Adipocyte (in vitro differentiated cells): ENCODE measurements at places on chromosomes 3 and 15.

GRCh38 chr3:42005401-42005800 is 43.5 kb upstream of the ULK4 start:
- DNase-seq: no peak

DNA sequence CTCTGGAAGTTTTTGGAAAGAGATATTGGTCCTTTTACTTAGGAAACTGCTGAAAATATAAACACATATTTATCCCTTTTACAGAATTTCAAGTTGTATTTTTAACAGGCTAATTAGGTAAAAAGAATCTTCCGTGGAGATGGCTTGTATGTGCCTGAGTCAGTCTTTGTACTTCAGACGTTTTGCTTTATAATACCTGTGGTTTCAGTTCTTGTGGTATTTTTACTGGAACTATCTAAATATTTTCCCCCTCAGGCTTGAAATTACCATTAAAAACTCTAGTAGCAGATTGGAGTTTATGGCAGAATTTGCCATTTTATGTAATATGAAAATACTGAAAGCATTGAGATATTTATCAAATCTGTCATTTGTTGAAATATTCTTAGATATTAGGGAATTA is 151.6 kb upstream of the CGNL1 start:
- peak; percentile 57 for DNase-seq

DNA sequence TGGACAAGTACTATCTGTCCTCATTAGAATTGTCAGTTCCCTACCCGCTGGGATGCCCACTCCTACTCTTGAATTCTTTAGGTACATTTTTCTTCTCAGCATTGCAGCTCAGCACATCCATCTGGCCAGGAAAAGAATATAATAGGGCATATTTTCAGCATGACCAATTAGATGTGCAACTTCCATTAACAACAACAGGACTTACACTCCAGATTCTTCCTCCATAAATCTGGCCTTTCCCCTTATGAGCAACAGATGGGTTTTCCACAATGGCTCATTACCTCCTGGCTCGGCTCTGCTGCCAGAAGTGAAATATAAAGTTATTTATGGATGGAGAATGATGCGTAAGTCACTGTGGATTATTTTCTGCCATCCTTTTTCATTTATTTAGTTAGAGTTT is 443.8 kb upstream of the TGFBR2 start:
- DNase-seq: peak; percentile 68

GRCh38 chr3:139439278-139439677 is 37.0 kb downstream of the RBP2 start:
- DNase-seq: no peak

DNA sequence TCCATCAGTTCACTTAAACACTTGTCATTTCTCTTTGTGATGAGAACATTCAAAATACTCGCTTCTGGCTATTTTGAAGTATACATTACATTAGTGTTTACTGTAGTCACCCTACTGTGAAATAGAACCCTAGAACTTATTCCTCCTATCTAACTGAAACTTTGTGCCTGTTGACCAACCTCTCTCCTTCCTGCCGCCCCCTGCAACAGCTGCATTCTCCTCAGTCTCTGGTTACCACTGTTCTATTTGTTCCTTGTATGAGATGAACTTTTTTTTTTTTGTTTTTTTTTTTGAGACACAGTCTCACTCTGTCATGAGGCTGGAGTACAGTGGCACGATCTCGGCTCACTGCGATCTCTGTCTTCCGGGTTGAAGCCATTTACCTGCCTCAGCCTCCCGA is 2.9 kb downstream of the RAD51 start:
- DNase-seq: no peak

DNA sequence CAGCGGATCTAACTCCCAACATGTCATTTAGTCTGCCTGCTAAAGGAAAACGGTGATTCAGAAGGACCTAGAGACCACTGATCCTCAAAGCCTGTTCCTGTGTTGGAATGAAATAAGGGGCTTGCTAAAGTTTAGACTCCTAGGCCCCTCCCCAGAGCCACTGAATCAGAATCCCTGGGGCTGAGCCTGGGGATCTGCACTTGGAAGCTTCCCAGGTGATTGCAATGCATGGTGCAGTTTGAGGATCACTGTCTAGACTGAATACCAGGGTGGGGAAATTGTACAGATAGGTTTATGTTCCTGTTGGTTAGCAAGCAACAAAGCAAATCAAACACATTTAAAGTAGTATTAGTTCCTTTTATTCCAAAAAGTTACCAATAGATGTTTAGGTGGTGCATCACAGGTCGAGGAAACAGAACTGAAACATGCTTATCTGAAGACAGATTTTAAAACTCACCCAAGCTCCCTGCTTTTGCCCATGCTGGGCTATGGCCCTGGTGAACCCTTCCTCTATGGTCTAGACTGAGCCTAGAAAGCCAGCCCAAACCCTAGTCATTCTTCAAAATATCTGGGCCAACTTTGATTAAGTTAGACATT is 29.6 kb upstream of the SPTBN5 start:
- DNase-seq: peak; percentile 55

GRCh38 chr3:193620650-193621049 is 27.6 kb downstream of the OPA1 start:
- DNase-seq: peak; percentile 44

DNA sequence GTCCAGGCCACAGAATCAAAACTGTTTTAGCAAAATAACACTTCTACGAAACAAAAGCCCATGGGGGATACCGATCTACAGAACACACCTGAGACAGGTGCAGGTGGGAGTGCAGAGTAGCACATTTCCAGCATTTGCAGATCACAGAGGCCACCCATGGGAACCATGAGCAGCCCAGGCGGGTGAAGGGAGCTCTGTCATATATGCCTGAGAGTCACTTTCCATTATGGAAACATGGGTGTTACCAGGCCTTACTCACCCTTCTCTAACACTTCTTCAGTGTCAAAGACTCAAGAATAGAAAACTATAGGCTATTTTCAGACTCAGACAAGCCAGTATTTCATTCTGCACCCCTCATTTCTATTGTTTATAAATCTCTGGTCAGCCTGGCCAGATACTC is 3.5 kb downstream of the PLA1A start:
- no peak for DNase-seq

- no peak for DNase-seq
These were observed 487.8 kb downstream of the FOXP1 start for GRCh38 chr3:71095511-71096291.

DNA sequence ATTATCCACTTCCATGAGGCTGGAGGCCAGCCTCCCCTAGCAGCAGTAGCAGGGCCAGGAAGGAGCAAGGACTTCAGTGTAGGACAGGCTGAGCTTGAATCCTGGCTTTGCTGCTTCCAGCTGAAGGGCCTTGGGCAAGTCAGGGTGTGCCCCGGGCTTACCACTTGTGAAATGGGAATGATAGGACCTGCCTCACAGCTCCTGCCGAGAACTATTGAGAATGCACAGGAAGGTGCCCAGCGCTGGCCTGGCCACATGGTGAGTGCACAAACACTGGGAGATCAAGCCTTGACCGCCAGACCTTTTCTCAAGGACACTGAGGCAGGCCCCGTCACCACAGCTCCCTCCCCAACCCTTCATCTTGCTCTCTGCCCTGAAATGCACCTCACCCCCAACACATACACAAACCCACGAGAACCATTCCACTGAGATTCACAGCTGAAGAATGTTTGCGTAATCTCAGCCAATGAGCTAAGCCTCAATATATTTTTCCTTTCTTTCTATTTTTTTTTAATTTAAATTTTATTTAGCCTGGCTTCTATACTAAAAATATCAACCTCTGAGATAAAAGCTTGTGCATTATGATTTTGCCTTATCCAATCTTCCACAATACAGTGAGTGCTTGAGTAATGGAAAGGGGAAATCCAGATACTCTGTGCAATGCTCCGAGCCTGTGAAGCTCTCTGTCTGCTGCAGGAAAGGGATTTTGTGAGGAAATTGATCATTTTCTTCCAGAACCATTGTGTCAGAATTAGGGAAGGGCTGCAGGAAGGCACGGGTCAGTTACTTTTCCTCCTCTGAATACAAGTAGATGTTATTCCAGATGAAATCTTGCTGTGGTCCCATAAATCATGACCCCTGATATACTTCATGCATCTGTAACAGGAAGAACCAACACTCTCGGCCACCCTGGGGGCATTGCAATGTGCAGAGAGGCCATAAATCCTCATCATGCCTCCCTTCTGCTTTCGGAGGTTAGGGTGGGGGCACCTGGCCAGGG is 193.9 kb downstream of the TLE3 start:
- peak; percentile 75 for DNase-seq

DNA sequence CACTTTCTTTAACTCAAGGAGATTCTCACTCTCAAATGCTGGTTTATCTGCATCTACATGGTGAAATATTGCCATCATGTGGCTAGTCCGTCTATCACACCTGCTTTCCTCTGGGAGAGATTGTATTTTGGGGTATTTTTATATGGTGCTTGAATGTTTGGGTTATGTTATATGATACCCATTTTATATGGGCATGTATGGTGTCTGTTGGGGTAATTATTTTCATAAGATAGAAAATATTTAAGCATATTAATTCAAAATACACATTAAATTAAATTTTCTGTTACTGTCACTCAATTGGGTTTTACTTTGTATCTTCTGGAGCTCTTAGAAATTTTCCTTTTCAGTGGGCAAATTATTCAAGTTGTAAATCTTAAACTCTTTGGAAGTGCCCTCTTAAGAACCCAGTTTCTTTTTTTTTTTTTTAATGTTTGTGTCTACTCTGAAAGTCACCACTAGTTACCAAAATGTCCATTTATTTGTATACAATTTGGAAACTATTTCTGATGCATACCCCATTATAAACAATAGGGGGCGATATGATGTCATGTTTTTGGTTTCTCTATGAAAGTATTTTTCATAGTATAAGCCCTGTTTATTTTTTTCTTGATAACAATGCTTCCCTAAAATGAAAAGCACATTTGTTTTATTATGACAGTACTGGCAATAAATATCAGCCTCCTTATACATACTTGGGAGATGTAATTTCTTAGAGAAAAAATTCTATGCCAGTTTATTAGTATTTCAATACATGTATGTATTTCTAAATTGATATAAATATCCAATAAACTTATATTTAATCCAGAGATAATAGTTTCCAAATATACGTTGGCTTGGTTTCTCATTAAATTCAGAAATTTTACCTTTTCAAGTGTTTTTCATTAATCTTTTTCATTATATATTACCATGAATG is 36.1 kb upstream of the PLSCR5 start:
- peak; percentile 78 for DNase-seq

- no peak for DNase-seq
These were observed 1.7 kb upstream of the GFM1 start for GRCh38 chr3:158642474-158643210.

- DNase-seq: no peak
These were observed 69.7 kb downstream of the PCOLCE2 start for GRCh38 chr3:142819179-142819578.

DNA sequence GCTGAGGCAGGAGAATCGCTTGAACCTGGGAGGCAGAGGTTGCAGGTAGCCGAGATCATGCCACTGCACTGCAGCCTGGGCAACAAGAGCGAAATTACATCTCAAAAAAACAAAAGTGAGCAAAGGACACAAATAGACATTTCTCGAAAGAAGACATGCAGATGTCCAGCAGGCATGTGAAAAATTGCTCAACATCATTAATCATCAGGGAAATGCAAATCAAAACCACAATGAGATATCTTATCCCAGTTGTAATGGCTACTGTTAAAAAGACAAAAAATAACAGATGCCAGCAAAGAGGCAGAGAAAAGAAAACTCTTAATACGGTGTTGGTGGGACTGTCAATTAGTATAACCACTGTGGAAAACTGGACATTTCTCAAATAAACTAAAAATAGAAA is 20.9 kb downstream of the ASB7 start:
- DNase-seq: no peak

DNA sequence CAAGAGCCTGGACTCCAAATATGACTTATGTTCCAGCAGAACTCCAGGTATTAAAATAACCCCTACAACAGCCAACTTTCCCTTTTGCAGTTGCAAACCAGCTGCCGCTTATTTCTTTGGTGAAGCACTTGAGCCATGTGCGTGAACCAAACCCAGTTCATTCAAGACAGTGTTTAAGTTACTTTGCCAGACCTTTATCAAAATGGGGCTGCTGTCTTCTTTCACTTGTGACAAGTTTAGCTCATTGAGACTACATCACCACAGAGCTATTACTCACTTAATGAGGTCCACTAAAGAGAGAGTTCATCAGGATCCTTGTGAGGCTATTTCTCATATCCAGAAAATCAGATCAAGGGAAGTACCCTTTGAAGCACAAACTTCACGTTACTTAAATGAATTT is 2.4 kb upstream of the XRN1 start:
- DNase-seq: no peak

DNA sequence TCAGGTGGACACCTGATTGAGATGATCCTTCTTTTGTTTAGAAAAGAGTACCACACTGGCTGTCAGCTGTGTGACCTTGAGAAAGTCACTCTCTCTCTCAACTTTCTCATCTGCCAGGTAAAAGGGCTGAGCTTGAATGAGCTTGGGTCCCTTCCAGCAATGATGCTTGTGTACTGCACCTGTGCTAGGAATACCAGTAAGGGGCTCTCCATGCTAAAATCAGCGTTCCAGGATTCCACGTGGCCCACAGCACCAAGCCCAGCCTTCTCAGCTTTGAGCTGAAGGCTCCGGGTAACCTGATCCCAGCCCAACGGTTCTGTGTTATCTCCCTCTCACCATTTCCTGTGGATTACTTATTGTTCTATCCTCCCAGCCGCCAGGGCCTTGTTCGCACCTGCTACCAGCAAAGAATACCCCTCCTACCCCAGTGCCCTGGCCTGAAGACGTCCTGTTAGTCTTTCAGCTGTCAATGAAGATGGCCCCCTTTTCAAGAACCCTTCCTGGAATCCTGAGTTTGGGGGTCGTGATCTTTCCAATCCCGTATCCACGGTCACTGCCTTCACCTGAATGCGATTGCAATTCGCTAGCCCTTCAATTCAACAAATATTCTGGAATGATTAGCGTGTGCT is 54.2 kb upstream of the CGNL1 start:
- DNase-seq: no peak

GRCh38 chr15:79967298-79968182 is 3.5 kb downstream of the BCL2A1 start:
- no peak for DNase-seq

- DNase-seq: no peak
These were observed 219.1 kb upstream of the RGMA start for GRCh38 chr15:93308026-93308690.
